Stimulated activated CD4-positive, alpha-beta T cell treated with anti-CD3 and anti-CD28 coated beads, Interleukin-15, amount 100 ng/mL, for 1 hour (primary cell): ENCODE measurements at places on chromosomes 1 and 21.

DNA sequence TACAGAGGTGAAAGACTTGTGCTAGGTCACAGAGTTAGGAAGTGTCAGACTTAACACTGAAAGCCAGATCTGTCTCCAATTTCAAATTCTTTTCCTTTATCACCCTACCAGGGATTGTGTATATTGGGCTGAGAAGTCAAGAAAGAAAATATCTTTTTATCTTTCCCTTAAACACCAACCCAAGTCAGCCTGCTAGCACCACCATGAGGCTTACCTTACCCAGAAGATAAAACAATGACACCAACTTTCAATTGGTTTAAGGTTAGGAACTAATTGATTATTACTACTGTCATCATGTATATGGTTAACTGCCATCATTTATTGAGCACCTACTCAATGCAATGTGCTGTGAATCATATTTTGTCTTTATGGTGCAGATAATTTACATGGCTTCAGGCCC, 178.9 kb upstream of the FOXD3 start:
- no peak for DNase-seq

DNA sequence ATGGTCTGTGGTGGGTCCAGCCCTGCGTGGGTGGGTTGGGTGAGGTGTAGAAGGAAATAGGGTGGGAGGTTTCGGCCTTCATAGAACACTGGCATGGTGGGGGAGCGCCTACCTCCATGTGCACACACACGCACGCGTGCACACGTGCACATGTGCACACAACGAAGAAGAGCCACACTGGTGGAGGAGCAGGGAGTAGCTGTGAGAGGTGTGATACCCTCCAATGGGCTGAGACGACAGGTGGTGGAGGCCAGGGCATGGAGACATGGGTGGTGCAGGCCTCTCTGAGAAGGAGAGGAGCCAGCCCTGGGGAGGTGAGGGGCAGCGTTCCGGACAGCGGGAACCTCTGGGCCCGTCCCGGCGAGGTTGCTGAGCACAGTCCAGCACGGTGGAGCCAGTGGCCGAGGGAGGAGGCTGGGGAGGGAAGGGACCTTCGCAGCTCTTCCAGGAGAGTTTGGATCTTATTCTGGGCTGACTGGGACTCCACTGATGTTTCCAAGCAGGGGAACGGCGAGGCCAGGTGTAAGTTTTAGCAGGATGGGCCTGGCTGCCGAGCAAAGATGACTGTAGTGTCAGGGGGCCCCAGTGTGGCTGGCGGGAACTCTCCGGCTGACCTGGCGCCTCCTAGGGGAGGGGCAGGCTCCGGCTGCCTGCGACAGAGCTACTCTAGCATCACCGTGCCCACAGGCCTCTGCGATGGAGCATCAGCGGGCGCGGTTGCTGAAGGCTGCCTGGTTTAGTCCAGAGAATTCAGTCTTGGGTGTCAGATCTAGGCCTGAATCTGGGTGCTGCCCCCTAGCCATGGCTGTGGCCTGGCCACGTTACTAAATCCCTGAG, 107.2 kb downstream of the ARHGEF10L start:
- DNase-seq, result no peak

- no peak for DNase-seq
These were observed 10.1 kb downstream of the ZZZ3 start for GRCh38 chr1:77672374-77672773.

DNA sequence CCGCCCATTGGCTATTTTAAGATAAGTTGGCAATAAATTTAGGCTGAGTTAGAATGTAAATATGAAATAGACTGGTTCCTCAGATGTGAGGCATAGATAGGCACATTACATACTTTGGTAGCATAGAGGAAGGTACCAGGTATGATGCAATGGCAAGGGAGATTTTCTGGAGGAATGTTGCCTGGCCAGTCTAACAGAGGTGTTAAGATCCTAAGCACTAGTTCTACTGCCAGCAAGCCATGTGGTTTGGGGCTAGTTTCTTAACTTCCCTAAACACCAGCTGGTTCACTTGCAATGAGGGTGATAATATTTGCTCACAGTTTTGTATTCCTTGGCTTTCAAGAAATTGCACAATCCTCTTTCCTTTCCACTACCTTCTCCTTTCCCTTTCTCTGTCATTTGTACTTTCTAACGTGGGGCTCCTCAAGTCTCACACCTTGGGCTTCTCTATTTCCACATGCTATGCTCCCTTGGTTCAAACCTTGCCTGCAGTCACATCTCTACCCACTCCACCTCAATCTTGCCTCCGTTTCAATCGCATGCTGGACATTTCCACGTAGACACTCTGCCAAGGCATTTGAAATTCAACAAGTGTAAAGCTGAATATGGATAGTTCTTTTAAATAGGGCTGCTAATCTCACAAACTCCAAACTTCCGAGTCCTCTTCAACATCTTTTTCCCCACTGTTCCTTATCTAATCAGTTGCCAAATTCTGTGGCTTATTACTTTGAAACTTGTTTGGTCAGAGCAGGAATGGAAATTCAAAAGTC, 4.7 kb upstream of the CD55 start:
- no peak for DNase-seq

DNA sequence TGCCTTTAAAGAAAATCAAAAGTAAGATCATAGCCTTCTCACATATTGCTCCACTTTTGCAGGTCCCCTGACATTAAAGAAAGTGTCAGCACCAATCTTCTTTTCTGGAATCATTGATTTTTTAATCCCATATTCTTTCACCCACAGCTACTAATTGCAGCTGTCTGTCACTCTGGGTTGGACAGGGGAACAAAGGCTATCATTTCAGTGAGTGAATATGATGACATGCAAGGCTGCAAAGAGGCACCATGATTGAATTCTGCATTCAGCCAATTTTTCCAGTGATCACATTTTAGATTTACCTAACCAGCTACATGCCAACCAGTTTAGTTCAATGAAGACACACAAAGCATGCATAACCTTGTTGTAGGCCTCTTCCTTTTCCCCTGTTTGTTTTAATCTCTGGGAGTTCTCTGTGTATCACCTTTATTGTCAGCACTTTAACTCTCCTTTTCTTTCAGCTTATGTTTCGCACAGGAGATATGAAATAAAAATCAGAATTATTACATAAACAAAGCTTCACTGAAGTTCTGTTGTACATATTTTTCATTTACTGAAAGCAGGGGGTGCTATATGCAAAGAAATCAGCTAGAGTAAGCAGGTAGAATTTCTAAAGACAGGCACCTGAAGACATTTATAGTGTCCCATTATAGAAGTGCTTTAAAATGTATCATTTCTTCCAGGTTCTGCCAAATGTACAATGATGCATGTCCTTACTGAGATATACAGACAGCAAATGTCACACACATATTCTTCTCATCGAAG, 584.8 kb downstream of the PLA2G4A start:
- no peak for DNase-seq
